ENCODE measurements at places on chromosomes 2 and 18.
A peak's percentile ranks its signal among the peaks of the same experiment; 100 is the strongest.

DNA sequence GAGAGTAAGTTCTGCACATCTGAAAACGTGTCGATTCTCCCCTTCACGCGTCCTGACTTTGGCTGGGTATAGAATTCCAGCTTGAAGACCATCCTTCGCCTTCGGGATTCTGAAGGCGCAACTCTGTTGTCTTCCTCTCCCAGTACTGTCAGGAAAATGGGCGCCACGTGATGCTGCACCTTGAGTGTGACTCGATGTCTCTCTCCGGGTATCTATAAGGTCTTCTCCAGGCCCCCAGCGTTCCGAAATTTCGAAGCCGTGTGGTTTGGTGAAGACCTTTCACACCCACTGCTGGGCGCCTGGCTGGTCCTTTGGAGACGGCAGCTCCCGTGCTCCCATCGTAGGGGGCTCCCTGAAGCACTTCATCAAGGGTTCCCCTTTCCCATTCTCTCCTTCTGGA, 203.7 kb downstream of the HDAC4 start:
- DNase-seq = no peak

DNA sequence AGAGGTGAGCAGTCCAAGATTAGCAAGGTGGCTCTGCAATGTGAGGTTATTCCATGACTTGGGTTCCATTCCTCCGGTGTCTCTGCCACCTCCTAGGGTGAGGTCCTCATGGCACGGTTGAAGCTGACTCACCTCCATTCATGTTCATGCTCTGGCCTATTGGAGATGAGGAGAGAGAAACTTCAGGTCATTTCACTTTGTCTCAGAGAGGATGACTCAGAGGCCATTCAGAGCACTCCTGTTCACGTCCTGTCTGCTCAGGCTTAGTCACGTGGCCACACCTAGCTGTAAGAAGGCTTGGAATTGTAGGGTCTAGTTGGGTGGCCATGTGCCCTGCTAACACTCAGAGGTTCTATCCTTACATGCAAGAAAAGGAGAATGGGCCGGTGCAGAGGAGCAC, 67.5 kb upstream of the MBOAT2 start:
- peak; percentile 100 for DNase-seq

DNA sequence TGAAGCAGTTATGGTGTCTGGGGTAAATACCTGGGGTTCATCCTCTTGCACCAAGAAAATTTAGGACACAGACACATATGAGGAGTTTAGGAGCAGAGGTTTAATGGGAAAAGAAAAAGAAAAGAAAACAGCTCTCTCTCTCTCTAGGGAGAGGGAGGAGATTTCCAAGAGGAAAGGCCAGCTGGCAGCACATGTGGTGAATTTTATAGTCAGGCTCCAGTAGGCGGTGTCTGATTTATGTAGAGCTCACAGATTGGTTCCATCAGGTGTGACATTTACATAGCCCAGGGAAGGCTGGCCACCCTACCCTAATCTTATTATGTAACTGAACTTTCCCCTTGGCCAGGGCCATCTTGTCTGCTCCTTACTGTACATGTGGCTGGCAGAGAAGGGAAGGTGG, 297.5 kb upstream of the RGPD4 start:
- no peak for DNase-seq

DNA sequence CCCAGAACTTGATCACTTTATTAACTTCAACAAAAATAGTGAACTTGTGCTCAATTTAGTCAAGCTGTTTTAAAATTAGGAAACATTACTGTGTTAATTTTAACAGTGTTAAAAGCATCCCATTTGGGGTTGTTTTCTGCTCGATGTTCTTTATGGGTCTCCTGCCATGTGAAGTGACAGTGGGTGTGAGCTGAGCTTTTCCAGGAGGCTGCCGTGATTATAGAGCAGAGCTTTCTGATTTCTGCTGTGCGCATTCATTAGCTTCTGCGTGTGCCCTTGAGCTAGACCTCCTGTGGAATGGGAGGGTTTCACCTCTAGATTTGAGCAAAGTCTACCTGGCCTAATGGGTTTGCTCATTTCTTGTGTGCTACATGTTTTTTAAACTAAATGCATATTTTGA, 121.5 kb downstream of the WDSUB1 start:
- no peak for DNase-seq

DNA sequence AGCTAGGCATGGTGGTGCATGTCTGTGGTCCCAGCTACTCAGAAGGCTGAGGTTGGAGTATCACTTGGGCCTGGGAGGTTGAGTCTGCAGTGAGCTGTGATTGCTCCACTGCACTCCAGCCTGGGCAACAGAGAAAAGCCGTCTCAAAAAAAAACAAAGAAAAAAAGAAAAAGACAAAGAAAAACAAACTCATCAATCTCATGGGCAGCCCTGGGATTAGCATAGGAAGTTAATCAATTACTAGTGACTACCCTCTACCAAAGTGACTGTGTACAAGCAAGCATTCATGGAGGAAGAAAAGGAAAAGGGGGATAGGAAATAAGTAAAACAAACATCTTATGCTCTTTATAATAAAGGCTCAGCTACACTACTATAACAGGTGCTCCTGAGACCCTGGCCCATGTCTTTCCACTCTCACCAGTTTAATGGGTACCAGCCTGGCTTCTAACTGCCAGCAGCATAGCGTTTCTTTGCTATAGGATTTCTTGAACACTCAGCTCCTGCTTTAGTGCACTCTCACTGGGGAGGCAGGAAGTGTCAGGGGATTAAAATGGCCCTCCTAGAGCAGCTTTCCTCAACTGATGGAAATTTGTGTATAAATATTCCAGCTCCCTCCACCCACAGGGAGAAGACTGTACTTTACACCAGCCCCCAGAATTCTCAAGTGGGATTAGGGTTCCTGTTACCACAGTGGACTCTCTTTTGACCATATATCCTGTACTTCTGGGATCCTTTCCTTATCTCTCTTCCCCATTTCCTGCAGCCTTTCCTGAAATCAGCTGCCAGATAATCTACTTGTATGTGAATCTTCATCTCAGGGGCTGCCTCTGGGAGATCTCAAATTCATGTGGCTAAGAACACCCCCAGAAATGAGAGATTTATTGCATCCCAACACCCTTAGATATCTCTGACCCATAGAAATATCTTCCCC, 91.3 kb upstream of the GLS start:
- no peak for DNase-seq

GRCh38 chr18:78719821-78720220, 259.8 kb upstream of the SALL3 start:
- DNase-seq = no peak

GRCh38 chr18:26327062-26327461, 100.8 kb downstream of the TAF4B start:
- DNase-seq = peak; percentile 49

GRCh38 chr2:239075918-239076758, 228.3 kb downstream of the TWIST2 start:
- no peak for DNase-seq

DNA sequence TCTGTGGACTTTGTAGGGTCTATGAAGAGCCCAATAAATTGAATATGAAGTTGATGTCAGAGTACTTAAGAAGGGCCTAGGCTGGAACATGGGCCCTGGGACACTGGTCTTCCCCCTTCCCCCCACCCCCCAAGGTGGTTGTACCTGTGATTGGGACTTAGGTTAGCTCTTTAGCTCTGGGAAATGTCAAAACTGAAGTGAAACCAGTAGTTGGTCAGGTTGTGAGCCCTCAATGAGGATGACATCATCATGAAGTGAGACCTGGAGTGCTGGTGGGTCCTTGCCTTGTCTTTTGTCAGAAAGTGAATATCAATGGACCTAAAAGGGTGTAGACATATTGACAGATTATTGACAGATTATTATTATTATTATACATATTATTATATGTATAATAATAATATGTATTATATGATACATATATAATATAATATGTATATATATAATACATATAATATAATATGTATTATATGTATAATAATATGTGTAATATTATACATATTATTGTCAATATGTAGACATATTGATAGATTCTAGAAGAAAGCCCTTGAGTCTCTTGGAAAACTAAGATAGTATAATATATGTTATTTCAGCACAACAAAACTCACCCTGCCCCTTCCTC, 5.4 kb downstream of the MARS2 start:
- no peak for DNase-seq

DNA sequence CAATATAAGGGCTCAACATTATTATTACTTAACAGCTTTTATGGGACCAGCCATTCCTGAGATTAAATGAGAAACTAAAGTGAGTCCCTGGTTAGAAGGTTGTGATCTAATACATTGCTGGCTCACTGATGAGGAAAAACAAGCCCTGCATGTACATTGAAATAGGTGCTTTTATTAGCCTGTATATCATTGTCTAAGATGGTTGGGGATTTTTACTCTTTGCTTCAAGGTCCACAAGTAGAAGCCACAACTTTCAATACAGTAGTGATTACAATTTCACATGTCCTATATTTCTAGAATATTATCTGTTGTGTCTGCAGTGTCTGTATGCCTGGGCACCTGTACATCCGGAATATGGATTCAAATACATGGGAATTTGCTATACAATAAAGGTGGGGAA, 104.1 kb upstream of the FZD5 start:
- no peak for DNase-seq

DNA sequence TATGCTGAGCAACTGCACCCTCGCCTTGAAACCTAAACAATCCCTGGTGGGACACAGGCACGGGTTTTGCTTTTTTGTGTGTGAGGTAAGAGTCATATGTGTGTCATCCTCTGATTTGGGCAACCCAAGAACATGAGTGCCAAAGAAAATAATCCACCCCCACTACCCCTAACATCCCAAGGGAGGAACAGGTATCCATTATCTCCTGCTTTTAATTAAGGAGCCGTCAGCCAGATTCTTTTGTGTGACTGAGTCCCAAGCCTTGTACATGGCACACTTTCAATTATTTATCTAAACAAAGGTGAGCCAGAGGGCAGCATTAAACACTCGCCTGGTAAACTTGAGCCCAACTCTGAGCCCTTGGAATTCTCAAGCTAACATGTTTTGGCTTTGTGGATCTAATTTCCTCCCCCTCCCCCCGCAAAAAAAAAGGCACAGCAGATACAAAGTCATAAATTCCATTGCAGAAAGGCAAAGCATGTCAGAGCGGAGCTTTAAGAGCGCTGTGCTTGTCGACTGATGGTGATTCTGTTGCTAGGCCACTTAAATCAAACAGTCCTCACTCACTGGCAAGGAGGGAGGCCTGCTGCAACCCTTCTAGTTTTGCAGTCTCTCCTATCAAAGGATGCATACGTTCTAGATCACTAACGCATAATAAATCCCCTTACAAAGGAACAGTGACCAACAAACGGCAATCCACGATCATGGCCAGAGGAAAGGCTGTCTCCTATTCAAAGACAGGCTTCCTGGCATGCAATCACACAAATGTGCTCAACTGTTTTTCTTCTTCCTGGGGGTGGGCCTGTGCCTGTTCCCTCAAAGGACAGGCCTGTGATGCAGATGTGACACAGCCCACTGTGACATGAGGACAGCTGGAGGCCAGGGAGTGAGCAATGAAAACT, 143.5 kb upstream of the LMAN1 start:
- DNase-seq = peak; percentile 80
